ENCODE measurements at places on chromosomes 1 and 21.

DNA sequence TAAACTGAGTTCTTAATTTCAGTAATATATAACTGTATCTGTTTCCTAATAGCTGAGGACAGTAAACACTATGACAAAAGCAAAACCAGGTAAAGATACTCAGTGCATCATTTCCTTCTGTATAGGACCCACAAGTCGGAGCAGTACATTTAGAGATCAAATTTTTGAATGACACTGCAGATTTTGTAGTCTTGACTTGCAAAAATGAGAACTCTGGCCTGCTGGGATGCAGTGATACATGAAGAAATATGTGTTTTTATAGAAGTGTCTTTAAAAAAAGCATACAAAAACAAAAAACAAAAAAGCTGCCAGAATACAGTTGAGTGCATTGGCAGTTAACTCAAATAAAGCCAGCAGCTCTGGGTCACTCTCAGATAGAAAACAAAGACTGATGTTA is 19.0 kb downstream of the GART start:
- DNase-seq = no peak

- no peak for DNase-seq
Observed at GRCh38 chr1:20666804-20667203, 5.6 kb upstream of the DDOST start.

DNA sequence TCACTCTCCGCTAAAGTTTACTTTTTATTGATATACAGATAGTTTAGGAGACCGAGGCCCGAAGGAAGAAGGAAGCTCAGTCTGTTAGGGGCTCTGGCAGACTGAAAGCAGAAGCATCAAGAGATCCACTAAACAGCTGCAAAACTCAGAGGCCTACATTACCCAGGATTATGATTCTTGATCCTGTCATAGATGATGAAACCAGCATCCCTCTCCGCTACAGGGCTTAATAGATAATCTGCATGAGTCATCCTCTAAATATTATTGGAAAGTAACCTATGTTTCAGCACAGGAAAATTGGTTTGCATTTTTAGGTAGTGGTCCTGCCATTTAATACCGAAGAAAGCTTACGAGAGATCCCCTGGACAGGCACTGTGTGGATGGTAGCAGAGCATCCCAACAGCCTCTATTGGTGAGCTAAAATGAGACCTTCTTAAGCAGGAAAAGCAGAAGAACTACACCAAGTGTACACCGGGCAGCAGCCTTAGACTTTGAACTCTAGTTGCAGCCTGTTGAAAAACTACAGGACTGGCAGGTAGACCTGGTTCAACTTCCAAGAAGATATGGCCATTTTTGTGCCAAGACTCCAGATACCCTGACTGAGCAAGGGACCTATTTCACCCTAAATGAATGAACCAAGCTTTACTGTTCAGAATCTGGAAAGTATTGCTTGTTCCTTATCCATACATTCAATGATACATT is 6.8 kb downstream of the CASQ2 start:
- DNase-seq = no peak

- no peak for DNase-seq
Observed at GRCh38 chr1:200366577-200367253, 43.1 kb downstream of the ZNF281 start.

- no peak for DNase-seq
Observed at GRCh38 chr1:6086358-6086757, 40.7 kb downstream of the KCNAB2 start.

DNA sequence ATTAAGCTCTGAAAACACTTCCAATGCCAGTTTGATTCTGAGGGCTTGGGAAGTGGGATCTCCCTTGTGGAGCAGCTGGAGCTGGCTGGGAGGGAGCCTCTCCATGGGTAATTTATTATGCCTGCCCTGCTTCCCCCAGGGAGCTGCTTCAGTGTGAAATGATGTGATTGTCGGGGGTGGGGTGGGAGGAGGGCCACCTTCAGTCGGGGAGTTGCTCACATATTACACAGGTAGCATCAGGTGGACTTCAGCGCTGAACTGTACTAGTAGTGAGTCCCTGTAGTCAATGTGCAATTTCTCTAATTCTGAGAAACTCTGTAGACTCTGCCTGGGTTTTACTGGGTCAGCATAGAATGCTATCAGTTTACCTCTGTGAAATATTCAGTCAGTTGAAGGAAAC is 12.8 kb downstream of the PLA2G2E start:
- DNase-seq = no peak

GRCh38 chr1:25900219-25900618 is 6.0 kb downstream of the STMN1 start:
- no peak for DNase-seq

DNA sequence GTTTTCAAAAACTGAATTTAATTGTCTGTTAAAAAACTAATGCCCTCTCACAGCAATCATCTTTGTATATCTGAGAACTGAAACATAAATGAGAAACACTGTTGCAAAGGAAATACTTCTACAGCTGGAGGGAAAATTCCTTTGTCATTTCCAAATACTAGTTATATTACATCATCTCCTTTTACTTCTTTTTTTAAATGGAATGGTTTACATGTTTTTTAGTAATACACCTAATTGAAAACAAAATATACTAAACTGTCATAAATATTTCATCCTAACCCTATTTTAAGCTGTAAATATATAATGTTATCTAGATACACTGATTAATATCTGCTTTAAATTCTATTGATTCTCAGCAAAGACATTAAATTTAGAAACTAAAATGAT is 19.1 kb downstream of the CDC42BPA start:
- DNase-seq = no peak

GRCh38 chr1:168696125-168696760 is 32.8 kb downstream of the DPT start:
- no peak for DNase-seq

DNA sequence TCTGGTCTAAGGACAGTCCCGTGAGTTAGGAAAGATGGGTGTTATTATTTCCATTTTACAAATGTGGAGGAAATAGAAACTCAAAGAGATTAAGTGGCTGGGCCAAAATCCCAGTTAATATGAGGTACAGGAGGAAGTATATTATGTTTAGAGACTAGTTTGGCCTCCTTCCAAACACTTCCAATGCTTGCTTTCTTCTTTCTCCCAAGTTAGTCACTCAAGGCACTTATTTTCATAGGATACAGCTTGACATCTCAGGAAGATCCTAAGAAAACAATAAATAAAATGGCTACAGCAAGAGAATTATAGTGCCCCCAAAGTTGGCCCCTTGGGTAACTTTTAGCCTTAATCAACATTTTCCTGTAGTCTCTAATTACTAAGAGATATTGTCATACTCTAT is 47.5 kb upstream of the IPO9 start:
- DNase-seq = no peak

DNA sequence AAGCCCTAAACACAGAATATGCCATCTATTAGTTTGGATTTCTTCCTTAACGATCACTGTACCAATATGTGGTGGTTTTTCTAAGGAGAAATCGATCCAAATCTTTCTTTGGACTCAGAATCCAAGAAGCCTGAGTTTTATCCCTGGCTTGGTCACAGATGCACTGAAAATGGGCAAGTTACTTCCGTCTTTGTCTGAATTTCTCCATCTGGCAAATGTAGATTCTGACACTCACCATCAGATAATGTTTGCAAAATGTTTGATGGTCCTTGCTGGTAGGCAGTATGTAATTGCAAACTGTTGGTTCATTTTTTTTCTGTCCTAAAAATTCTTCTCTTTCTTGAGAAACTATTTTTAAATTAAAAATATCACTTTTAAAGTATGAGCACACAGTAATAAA is 115.0 kb downstream of the TSEN15 start:
- DNase-seq = no peak

DNA sequence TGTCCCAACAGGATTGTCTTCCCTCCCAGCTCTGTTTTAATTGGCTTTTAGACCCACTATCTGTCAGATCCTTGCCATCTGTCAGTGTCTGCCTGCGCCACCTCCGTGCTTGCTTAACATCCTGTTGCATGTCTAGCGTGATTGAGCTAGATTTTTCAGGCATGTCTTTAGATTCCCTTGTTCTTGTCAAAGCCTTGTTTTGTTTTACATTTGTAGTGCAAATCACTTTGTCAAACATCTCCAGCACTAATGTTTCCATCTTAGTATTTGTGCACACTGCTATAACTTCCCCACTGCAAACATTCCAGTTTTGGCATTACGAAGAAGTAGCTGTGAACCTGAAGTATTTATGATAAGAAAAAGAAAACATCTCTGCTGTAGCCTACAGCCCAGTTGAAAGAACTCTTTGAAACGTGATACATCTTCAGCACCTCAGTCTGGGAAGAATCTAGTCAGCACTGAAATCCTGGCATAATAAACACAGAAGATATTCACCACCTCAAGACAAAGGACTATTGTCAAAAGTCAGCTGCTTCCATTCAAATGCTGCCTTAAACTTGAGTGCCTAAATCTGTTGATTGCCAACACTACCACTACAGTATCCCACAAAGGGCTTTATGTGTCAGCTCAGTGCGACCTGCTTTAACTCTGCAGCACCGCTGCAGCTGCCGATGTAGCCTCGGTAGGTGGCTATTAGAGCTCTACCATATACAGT is 105.0 kb downstream of the FNBP1L start:
- no peak for DNase-seq

- no peak for DNase-seq
Observed at GRCh38 chr1:1858382-1859086, 32.4 kb downstream of the GNB1 start.

GRCh38 chr1:203682473-203683383 is 56.1 kb downstream of the ATP2B4 start:
- DNase-seq = peak; percentile 81

GRCh38 chr1:203789966-203790365 is 5.5 kb upstream of the ZBED6 start:
- DNase-seq = no peak

DNA sequence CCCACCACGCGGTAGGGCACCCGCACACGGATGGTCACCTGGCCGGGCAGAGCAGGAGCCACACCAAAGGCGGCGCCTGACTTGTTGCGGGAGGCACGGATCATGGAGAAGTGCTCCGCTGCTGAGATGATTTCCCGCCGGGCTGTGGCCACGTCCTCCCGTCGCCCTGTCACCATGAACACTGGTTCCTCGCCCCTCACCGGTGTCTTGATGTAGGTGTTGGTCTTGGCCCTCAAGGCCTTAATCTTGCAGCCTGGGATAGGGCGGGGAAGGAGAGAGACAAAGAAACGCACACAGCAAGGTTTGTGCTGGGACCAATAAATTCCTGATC is 4.9 kb downstream of the MEX3A start:
- DNase-seq = no peak

GRCh38 chr1:29903548-29904166 is 667.3 kb downstream of the PTPRU start:
- DNase-seq = no peak

DNA sequence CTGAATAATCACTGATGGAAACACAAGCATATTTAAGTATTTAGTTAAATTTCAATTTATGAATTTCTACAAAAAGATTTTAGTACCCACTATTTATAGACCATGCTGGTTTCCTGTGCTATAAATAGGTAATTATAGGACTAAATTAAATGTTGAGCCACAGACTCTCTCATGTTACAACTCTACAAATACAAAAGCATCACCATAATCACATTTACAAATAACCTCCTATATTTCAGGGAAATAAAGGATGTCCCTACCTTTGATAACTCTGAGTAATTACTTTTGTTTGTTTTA is 32.6 kb upstream of the CCDC190 start:
- DNase-seq = no peak

DNA sequence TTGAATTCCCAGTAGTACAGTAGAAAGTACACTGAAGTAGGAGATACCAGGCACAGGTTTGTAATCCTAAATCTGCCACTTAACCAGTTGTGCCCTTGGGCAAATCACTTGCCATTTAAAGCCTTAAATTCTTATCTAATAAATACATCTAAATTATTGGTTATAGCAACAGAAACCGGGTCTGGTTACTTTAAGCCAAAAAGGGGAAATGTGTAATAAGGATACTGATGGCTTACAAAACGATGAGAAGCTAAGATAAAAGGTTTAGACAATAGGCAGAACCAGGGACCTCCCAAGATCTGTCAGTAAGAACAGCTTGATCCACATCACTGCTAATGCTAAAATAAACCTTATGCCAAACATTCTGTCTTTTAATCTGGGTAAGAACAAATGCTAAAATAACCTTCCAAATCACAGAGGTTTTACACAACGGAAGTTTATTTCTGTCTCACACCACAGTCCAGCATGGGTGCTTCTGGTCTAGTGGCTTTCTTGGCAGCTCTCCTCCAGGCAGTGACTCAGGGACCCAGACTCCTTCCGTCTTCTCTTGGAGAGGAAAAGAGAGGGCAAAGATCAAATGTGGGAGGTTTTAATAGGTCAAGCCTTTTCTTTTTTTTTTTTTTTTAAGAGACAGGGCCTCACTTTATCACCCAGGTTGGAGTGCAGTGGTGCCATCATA is 16.5 kb upstream of the ZMYM1 start:
- DNase-seq = no peak

DNA sequence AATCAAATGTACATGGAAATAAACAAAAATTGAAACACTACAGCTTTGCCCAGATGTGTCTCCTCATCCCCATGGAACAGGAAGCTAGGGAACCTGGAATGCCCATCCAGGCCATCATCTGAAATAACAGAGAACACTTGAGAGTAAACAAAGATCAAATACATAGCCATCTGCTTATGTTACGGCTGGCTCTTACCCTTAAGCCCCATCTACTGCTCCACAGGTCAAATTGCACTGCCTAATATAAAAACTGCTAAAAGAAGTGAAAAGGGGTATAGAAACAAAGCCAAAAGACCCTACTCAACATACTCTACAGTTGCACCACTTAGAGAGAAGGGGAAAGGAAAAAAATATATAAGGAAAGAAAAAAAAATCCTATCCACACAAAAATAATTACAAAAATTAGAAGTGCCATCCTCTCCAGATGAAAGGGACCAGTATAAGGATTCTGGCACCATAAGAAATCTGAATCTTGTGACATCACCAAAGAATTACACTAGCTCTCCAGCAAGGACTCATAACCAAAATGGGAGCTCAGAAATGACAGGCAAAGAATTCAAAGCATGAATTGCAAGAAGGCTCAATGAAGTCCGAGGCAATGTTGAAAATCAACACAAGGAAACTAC is 26.9 kb downstream of the OR6Y1 start:
- peak; percentile 8 for DNase-seq

DNA sequence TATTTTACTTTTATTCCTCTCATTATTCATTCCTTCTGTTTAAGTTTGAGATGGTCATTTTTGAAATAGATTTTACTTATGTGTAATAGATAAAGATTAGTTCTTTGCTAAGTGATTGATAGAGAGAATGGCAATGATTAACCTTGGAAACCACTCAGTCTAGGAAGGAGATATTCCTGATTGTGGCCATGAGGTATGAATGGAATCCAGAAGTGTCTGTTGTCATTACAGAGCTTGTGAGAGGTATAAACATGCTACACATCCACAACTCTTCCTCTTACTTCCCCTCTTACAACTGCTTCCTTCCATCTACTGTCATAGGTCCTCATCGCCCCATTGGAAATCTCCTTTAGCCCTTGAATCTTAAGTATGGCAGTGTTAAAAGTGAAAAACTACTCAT is 988.8 kb upstream of the B3GALT2 start:
- no peak for DNase-seq

- no peak for DNase-seq
Observed at GRCh38 chr21:14483296-14483695, 62.8 kb downstream of the SAMSN1 start.

Measured in stimulated activated naive CD4-positive, alpha-beta T cell (primary cell).